ENCODE measurements at places on chromosomes 2 and 18.

GRCh38 chr18:79542213-79542612 is 137.4 kb upstream of the CTDP1 start:
- no peak for DNase-seq

GRCh38 chr2:233997707-233998106 is 52.8 kb upstream of the SPP2 start:
- DNase-seq = no peak

DNA sequence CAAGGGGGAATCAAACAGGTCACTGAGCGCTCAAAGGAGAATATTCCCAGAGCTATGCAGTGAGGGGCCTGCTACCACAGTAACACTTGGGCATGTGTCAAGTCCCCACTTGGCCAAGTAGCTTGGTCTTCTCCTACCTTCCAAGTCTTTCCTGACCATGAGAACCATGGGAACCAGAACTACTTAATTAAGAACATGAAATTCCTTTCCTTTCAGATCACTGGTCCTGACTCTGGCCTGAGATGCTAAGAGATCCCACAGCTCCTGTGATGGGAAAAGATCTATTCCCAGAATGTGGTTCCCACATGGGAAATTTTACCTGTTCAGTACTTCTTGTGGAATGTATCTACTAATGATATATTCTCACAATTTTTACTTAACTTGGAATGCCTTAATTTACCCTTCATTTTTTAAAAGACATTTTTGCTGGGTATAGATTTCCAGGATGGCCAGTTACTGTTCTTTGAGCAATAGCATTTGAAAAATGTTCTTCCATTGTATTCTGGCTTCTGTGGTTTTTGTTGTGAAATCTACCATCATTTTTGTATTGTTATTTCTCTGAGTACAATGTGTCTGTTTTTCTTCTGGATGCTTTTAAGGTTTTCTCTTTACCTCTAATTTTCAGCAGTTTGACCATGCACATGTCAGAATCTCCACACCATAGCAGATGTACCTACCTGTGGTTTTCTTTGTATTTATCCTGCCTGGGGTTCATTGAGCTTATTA is 37.9 kb downstream of the KCNIP3 start:
- DNase-seq = no peak

- DNase-seq = no peak
Observed at GRCh38 chr2:190158798-190159434, 96.4 kb upstream of the MSTN start.

- DNase-seq = no peak
Observed at GRCh38 chr2:108579623-108580022, 45.4 kb downstream of the LIMS1 start.

GRCh38 chr2:59034837-59035236 is 793.7 kb upstream of the FANCL start:
- DNase-seq = no peak

- no peak for DNase-seq
Observed at GRCh38 chr2:69464575-69464974, 27.3 kb upstream of the NFU1 start.

- no peak for DNase-seq
Observed at GRCh38 chr2:143758629-143759330, 629.6 kb downstream of the ARHGAP15 start.

DNA sequence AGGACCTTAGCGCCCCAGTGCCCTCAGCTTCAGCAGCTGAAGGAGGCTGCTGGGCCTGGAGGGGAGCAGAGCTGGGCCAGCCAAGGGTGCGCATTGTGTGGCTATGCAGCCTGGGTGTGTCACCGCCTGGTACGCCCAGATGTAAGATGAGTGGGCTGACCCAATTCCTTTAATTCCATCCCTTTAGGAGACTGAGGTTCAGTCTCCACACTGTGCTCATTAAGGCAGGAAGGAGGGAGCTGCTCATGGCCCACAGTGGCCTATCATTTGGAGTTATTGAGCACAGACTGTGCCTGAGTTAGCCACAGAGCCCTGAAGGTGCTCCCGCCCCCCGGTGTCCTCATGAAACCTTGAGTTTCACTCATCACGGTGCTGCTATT is 194.1 kb upstream of the GLI2 start:
- DNase-seq = no peak

DNA sequence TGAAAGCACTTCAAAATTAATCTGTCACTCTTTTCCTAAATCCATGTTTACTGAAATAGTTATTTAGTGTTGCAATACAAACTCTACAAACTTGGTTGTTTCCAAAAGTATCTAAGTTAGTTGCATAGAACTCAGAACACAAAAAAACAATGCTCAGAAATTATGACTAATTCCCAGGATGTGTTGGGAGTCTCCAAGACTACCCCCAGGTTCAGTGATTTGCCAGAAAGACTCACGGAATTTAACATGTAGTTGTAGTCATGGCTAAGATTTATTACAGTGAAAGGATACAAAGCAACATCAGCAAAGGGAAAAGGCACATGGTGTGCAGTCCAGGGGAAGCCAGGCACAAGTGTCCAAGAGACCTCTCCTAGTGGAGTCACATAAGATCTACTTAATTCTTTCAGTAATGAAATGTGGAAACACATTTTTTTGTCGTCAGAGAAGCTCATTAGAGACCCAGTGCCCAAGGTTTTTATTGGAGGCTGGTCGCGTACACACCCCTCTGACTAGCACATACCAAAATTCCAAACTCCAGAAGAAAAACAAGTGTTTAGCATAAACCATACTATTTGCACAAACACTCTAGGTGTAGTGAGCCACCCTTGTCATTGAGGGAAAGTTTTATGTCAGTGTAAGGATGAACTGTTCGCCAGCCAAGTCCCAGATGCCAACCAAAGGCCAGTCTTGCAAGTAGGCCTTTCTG is 43.3 kb upstream of the CYP20A1 start:
- DNase-seq = no peak

DNA sequence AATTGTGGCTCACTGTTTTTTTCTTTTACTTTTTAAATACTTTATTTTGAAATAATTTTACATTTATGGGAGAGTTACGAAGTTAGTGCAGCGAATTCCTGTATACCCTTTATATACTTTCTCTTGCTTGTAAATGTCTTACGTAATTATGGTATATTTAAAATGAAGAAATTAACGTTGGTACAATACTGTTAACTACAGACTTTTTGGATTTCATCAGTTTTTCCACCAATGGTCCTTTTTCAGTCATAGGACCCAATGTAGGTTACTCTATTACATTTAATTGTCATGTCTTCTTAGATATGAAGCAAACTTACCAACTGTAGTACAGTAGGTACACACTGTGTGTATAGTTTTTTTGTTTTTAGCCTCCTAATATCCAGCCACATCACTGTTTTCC is 76.3 kb downstream of the BOLA3 start:
- DNase-seq = no peak

DNA sequence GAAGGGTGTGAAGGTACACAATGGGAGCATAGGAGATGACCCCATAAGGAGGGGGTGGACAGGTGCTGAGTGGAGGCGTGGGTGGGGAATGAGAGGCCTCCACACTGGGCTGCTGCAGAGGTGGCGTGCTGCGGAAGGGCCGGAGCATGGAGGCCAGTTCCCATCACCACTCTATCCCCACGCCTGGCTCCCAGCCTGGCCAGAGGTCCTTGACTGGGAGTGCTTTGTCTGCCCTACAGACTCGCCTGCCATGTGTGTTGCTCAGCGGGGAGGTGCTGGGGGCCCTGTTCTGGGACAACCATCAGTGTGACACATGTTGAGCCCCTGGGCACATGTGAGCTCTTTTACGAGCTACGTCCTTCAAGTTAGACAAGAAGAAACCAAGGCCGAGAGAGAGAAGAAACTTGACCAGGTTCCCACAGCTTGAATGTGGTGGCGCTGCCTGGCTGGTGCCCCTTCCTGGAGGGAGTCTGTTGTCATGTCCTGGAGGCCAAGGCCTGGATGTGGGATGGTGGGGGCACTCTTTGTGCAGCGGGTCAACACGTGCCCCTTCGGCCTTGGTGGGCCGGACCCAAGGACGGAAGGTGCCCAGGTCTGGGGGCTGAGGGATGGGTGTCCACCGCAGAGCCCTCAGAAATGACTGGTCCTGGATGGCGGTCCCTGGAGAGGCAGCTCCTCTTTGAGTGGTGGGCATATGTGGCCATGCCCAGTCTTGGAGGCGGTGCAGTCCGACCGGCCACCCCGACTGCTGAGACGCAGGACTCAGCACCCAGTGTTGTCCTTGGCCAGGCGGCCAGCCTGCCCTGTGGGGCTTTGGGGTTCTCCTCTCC is 1.2 kb upstream of the INPP5D start:
- no peak for DNase-seq

DNA sequence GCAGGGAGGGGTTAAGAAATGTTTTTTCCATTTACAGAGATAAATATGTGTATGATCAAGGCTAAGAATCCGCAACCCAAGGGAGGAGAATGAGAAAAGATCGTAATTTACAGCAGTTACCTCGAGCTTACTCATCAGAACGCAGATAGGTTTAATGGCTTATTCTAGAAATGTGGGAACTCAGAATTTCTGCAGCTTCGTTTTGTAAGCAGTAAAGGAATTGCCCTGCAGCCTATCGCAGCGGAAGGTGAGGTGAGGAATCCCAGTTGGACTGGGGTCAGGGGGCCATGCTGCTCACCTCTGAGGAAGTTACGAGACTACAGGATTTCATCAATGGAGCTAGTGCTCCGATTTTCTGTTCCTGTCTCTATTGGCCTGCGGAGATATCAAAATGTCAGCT is 8.1 kb upstream of the TMEM200C start:
- no peak for DNase-seq

DNA sequence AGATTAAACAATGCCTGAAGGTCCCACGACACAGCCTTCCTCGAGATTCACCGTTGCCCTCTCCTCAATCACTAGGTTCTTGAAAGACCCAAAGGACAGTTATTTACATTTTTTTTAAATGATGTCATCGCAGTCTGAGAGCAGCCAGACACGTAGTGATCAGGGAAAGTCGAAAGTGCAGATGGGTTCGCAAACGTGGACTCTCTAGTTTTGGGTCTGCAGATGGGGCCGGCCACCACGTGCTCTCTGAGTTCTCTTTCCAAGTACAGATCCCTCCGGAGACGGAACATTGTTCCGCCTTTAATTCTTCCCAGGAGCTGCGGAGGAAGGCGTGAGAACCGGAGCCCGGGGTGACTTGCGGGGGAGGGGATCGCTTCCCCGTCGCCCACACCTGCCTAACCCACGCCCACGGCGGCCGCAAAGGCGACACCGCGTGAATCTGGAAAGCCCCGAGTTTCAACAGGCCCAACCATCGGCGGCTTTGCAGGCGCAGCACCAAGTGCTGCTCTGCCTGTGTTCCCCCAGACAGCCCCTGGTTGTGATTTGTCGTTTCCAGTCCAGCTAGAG is 54.3 kb downstream of the PKDCC start:
- DNase-seq = no peak

DNA sequence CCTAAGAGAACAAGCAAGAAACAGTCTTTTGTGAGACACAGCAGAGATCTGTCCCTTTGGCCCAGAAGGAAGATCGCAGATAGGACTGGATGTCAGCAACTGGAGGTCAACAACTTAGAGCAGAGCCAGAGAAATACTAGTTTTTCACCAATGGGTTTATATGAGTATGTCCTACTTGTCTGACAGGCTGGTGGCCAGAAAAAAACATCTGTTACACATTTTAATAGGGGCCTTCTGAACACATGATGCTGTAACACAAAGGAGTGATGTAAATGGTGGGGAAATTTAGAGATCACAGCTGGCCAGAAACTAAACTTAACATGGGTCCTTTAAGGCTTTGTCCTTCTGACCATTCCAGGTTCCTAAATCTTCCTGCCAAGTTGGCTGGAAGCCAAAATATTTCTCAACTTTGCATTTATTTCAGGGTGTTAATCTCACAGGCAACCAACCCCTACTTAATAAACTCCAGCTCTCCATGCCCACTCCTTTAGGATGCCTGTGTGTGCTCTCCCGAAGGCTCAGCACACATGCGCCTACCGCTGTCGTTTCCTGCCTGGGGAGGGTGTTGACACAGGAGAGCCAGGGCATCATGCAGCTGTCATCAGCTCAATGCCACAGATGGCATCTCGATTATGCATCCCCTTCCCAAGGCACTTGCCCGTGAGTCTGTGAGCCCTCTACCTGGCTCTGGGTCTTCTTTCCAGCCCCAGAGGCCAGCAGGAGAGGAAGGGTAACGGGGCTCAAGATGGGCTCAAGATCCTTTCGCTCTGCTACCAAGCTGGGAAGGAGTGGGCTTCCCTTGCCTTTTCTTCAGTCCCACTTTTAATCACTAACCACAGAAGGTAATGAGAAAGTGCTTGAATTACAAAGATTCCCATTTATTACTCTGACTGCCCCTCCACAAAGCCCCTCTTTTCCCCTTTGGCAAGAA is 252.5 kb downstream of the ETAA1 start:
- DNase-seq = no peak

DNA sequence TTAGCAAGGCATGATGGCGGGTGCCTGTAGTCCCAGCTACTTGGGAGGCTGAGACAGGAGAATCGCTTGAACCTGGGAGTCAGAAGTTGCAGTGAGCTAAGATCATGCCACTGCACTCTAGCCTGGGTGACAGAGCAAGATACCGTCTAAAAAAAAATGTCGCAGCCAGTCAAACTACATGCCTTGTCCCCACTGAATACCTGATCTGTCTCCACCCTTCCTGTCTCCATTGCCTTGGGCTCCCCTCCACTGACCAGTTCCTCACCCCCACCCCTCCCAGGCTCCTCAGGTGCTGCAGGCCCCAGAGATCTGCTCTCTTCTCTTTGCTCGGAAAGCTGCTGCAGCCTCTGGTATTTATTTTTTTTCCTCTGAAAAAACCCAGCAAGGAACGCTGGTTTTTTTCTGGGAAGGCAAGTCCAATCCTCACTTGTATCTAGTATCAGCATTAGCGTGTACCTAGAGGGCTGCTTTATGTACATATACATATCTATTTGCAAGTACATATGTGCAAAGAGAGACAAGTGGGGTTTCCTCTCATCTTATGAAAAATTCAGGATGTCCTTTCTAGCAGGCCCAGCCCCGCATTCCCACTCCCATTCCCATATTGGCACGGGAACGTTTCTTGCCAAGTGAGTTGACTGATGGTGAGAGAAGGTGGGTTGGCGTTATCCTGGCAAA is 4.4 kb downstream of the PSD4 start:
- no peak for DNase-seq

DNA sequence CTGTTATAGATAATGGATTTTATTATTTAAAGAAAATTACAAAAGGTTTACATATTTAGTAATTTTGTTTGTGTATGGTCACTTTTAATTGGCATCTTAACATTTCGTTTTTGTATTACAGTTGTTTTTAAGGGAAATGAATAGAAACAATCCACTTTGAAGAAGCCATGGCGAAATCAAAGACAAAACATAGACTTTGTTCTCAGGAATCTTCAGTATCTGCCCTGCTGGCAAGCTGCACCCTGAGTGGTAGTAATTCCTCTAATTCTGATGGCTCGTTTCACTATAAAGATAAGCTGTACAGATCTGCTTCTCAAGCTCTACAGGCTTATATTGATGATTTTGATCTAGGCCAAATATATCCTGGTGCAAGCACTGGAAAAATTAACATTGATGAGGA is 2.7 kb downstream of the C18orf54 start:
- no peak for DNase-seq

- no peak for DNase-seq
Observed at GRCh38 chr2:131801210-131801744, 273.6 kb downstream of the CCDC74A start.

DNA sequence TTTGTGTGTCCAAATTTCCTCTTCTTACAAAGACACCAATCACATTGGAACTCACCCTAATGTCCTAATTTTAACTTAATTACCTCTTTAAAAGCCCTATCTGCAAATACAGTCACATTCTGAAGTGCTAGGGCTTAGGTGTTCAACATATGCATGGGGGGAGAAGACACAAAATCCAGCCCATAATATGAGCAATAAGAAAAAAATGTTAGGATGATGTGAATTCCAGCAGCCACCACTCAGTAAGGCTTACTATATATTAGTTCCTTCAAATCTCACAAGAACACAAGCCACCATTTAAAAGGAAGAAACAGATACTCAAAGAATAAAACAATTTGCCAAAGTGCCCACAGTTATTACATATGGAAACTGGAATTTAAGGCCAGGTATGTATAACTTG is 285.7 kb downstream of the EPHA4 start:
- DNase-seq = no peak
